ENCODE measurements at places on chromosomes 5 and 9. TPM values are rescaled to one million over a fixed set of nuclear protein-coding genes. Genes with fewer than 3 reads are reported as not detected.

The F2RL2 gene
- total RNA-seq = 0.09 TPM

The FST gene
- 0.25 TPM for total RNA-seq

The DMRT2 gene
- total RNA-seq = not detected

DNA sequence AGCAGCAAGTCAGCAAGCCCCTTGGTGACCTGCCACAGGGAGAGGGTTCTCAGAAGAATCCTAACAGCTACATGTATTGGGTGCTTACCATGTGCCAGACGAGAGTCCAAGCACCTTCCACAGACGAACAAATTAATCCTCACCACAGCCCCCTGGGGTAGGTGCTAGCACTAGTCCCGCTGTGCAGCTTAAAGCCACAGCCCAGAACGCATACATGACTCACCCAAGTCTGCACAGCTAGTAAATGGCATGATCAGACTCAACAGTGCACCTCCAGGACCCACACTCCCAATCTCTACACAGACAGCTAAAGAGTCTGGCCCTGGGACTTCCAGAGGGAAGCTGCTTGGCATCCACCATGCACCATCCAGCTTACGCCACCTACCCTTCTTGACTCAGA, 111.5 kb downstream of the PAX5 start:
- H3K27me3 ChIP-seq = peaks cover 7% of the 10 kb centered on the region
- no peak overlapping the region for H3K27ac ChIP-seq
- no peak overlapping the region for H3K4me3 ChIP-seq
- H3K4me1 ChIP-seq = no peaks in the 10 kb centered on the region
- H3K36me3 ChIP-seq = no peaks in the 10 kb centered on the region

DNA sequence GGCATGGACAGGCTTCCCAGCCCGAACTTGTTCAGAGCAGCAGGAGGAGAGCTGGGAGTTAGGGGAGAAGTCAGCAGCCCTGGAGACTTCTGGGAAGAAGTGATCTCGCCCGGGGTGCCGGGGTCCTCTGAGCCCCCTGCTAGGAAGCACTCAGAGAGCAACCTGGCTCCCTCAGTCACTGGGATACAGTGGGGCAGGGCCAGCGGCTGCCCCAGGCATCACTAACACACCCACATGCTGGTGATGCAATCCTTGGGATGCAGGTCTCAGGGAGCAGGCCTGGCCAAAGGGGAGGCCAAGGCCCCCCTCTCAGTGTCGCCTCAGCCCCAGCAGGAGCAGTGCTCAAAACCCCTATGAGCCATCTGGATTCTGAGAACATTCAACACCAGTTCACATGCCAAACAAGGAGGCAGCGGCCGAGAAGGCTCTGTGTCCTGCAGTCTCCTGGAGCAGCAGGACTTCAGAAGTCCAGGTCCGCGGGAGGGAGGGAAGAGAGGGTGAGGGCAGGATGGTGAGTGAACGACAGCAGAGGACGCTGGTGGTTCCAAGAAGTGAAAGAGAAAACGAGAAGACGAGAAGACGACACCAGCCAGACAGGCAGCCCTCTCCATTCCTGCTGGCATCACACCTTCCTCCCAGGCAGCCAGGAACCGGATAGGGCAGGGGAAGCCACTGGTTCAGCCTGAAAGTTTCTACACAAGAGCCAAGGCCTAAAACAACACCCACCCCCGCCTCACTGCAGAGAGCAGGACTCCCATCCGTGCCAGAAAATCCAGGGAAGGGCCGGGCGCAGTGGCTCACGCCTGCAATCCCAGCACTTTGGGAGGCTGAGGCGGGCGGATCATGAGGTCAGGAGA, 2.3 kb downstream of the PNPLA7 start:
- H3K36me3 ChIP-seq = peaks cover 6% of the 10 kb centered on the region
- no peak overlapping the region for H3K27ac ChIP-seq
- H3K4me3 ChIP-seq = no peak overlapping the region
- H3K27me3 ChIP-seq = no peaks in the 10 kb centered on the region
- no peaks in the 10 kb centered on the region for H3K4me1 ChIP-seq

Data from K562 (cell line).